HFF-Myc (cell line): ENCODE measurements at places on chromosomes 16 and 17.

DNA sequence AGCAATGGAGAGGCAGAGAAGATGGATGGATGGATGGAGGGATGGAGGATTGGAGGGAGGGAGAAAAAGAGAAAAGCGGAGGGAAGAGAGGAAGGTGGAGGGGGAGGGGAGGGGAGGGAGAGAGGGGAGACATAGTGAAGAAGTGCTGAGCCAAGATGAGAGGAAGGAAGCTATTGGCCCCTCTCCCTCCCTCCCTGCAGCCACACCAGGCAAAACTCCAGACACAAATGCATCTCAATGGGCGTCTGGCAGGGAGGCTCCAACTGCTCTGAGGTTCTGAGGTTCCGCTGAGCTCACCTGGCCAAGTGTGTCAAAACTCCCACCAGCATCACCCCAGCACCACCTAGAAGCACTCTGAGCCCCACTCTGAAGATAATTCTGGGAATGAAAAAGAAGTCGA lies 26.9 kb upstream of the PHB1 start:
- no peak for DNase-seq

- DNase-seq = no peak
Observed at GRCh38 chr16:85329059-85329812, 217.0 kb upstream of the CIBAR2 start.

GRCh38 chr16:24526701-24527495 lies 12.5 kb upstream of the RBBP6 start:
- no peak for DNase-seq

DNA sequence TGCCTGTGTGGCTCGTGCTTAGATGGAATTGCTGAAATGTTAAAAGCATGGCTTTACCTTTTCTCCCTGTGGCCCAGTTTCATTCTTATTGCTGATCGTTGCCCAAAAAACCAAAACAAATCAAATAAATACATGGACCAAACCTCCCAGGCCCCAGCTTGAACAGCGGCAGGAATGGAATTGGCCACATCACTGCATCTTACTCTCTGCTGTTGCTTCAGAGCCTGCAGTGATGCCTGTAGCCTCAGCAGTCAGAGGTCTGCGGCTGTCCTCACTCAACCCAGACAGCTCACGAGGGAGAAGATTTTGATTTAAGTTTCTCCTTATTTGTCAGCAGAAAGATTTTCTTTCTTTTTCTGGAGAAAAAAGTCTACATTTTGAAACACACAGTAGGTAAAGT lies 91.5 kb downstream of the NPIPB11 start:
- DNase-seq = no peak
